ENCODE measurements at places on chromosomes 1 and 21. TPM values are rescaled to one million over a fixed set of nuclear protein-coding genes. Genes with fewer than 3 reads are reported as not detected.

- H3K36me3 ChIP-seq = no peaks in the 10 kb centered on the region
- DNase-seq = no peak
- H3K4me1 ChIP-seq = no peaks in the 10 kb centered on the region
These were observed 414.3 kb downstream of the AMY1C start for GRCh38 chr1:104163912-104164476.

DNA sequence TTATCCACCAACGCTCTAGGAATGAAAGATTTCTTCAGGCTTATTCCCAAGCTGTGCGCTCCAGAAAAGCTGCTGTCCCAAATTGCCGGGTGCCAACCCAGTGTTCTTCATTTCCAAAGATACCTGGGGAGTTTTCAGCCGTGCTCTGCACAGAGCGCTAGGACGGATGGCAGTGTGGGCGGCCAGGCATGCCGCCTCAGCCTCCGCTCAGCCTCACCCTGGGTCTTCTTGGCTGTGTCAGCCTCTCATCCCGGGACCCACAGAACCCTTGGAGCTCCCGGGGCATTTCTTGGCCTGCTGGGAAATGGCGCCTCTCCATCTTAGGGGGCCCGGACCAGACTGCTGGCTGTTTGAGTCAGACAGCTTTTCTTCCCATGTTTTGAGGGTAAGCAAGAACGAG, 116.9 kb upstream of the SLC25A33 start:
- peaks cover 35% of the 10 kb centered on the region for H3K4me1 ChIP-seq
- DNase-seq = no peak
- H3K4me3 ChIP-seq = no peak overlapping the region

DNA sequence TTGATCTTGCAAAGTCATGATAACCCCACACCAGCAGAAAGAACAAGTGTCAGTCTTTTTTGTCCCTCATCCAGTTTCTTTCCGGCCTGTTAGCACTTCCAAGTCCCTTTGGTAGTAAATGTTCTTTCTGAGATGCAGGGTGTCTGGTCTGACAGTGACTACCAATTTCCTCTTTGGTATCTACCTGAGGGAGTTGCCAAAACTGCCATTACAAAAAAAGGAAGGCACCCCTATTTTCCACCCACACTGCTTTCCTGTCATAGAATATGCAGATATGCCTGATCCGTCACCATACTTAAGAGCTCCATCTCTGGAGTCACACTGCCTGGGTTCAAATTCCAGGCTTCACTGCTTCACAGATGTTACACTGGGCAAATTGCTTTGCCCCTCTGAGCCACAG, 72.4 kb downstream of the ZNF281 start:
- peak overlapping the region; percentile 30 for H3K4me3 ChIP-seq
- peak; percentile 6 for DNase-seq
- no peaks in the 10 kb centered on the region for H3K27me3 ChIP-seq
- H3K36me3 ChIP-seq = no peaks in the 10 kb centered on the region

GRCh38 chr1:162736184-162736583, 54.3 kb upstream of the HSD17B7 start:
- no peaks in the 10 kb centered on the region for H3K27me3 ChIP-seq
- H3K4me3 ChIP-seq = no peak overlapping the region
- no peak for DNase-seq

DNA sequence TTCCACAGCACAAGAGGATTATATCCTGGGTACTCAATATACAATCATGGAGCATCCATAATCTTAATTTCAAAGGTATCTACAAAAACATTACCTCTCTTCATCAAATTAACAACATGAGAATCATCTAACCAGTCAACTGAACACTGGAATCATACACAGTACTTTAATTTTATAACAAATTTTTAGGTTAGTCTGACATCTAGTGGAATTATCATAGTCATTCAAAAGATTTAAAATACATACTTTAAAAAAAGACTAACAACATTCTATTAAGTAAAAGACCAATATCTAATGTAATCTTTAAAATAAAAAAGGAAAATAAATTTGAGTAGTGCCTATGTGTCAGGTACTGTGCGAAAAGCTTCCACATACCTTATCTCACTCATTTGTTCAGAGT, 16.8 kb upstream of the SH3GLB1 start:
- no peak overlapping the region for H3K4me3 ChIP-seq
- no peaks in the 10 kb centered on the region for H3K27me3 ChIP-seq
- H3K36me3 ChIP-seq = no peaks in the 10 kb centered on the region
- H3K4me1 ChIP-seq = no peaks in the 10 kb centered on the region

DNA sequence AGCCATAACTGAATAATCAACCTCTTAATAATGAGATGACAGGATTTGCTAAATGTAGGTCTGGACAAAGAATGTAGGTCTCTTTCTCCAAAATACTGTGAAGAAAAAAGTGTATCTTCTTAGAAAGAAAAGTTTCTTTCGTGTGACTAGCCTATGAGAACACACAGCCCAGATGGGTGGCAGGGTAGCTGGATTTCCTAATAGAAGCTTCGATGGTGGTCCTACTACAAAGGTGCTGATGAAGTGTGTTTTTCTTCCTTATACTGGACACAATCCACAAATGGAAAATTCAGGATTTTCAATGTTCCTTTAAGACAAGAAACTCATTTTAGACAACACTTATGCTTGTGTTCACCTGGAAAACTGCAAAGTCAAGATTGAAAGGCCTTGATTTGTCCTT, 90.2 kb upstream of the ZNHIT6 start:
- no peak overlapping the region for H3K4me3 ChIP-seq
- no peak for DNase-seq
- H3K27me3 ChIP-seq = no peaks in the 10 kb centered on the region

GRCh38 chr1:113978863-113979702, at the start of gene OLFML3:
TSS of gene OLFML3 (plus strand) at chr1:113979474. CDS start at chr1:113979517, 43 bp downstream.
- H3K4me3 ChIP-seq = no peak within 1 kb of the TSS
- H3K27ac ChIP-seq = peak within 1 kb of the TSS; percentile 67
- H3K36me3 ChIP-seq = peaks cover 7% of the 10 kb centered on the region
- no peaks in the 10 kb centered on the region for H3K27me3 ChIP-seq

DNA sequence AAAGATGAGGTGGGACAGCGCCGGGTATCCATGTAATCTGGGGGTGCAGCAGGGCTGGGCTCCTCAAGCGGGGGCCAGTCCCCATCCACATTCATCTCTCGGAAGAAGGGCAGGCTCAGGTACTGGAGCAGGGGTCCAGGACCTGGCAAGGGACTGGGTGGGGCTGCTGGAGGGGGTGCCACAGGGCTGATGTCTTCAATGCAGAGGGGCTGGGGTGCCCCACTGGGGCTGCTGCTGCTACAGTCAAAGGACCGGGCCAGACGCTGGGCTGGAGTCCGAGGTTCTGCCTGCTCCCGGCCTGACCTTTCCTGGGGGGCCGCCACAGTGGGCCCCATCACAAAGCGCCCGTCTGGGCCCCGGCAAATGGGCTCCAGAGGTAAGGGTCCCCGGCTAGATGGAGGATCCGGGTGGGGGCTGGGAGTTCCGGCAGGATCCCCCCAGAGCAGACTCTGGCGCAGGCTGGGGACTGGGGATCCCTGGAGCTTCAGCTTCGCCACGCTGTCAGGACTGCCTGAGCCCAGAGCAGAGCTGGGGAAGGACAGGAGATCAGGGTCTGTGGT, 3.3 kb upstream of the TAGLN2 start:
- peaks cover 9% of the 10 kb centered on the region for H3K36me3 ChIP-seq
- peaks cover 11% of the 10 kb centered on the region for H3K4me1 ChIP-seq
- H3K27ac ChIP-seq = no peak overlapping the region
- H3K4me3 ChIP-seq = no peak overlapping the region
- no peak for DNase-seq

DNA sequence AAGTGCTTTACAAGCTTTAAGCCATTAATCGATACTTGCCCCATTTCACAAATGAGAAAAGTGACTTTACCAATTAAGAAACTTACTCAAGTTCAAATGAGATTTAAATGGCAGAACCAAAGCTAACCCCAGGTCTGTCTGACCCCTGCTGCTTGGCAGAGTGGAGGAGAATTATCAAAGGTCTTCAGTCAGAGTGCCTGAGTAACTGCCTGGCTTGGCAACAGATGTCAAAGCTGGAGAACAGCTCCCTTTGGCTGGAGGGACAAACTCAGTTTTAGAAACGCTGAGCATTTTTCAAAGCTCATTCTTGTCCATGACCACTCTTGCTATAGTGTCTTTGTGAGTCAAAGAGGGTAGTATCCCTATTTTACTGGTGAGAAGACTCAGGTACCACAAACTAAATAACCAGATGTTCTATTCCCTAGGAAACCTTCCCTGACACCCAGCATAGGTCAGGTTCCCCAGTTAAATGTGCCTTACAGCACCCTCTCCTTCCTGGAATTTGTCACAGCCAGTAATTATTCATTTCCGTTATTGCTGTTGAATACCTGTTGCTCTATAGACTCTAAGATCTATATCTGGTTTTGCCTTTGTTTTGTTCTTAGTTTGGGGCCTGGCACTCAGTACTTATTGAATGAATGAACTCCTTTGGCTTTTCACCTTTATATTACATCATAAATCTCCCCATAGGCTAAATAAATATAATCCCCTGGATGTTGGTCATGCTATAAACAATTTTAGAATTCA, 5.0 kb upstream of the BCAR3 start:
- no peak for DNase-seq
- H3K27ac ChIP-seq = no peak overlapping the region
- H3K4me3 ChIP-seq = no peak overlapping the region
- peaks cover 5% of the 10 kb centered on the region for H3K4me1 ChIP-seq
- no peaks in the 10 kb centered on the region for H3K36me3 ChIP-seq

GRCh38 chr1:169110689-169111447, 4.4 kb downstream of the ATP1B1 start:
- H3K4me3 ChIP-seq = no peak overlapping the region
- peaks cover 12% of the 10 kb centered on the region for H3K36me3 ChIP-seq
- peak overlapping the region; percentile 25 for H3K27ac ChIP-seq
- DNase-seq = no peak

DNA sequence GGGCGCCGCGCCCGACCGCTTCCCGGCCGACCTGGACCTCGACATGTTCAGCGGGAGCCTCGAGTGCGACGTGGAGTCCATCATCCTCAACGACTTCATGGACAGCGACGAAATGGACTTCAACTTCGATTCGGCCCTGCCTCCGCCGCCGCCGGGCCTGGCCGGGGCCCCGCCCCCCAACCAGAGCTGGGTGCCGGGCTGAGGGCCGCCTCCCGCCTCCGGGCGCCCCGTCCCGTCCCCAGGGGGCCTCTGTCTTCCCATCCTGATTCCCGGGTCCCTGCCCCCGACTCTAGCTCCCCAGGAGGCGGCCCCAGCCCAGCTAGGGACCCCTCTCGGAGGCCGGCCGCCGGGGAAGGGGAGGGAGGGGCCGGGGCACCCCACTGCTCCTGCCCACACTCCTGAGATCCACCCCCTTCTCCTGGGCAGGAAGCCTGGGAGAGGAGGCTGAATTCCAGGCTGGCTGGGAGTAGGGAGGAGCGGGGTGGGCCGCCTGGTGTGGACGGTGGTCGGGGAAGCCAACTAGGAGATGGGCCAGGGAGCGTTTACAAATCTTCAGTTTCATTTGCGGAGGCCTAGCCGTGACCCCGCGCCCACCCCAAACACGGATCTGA, 21.4 kb downstream of the FOXO6 start:
- peak overlapping the region; percentile 48 for H3K4me3 ChIP-seq
- no peak for DNase-seq
- peaks cover 68% of the 10 kb centered on the region for H3K27me3 ChIP-seq
- H3K4me1 ChIP-seq = peaks cover 8% of the 10 kb centered on the region

GRCh38 chr1:68294367-68295066, 62.2 kb upstream of the WLS start:
- no peak for DNase-seq
- no peak overlapping the region for H3K27ac ChIP-seq
- no peak overlapping the region for H3K4me3 ChIP-seq
- H3K27me3 ChIP-seq = no peaks in the 10 kb centered on the region

DNA sequence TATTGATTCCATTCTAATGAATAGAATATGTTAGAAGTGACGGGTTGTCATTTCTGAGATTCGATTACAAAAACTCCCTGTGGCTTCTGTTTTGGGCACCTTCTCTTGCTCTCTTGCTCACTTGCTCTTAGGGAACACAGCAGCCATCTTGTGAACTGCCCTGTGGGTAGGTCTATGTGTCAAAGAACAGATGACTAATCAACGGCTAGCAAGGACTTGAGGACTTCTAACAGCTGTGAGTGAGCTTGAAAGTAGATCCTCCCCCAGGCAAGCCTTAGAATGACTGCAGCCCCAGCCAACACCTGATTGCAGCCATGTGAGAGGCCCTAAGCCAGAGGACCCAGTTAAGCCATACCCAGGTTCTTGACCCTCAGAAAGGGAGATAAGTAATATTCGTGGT, 49.3 kb downstream of the AZIN2 start:
- H3K27me3 ChIP-seq = no peaks in the 10 kb centered on the region
- peak; percentile 17 for DNase-seq
- H3K27ac ChIP-seq = no peak overlapping the region
- peaks cover 34% of the 10 kb centered on the region for H3K4me1 ChIP-seq

DNA sequence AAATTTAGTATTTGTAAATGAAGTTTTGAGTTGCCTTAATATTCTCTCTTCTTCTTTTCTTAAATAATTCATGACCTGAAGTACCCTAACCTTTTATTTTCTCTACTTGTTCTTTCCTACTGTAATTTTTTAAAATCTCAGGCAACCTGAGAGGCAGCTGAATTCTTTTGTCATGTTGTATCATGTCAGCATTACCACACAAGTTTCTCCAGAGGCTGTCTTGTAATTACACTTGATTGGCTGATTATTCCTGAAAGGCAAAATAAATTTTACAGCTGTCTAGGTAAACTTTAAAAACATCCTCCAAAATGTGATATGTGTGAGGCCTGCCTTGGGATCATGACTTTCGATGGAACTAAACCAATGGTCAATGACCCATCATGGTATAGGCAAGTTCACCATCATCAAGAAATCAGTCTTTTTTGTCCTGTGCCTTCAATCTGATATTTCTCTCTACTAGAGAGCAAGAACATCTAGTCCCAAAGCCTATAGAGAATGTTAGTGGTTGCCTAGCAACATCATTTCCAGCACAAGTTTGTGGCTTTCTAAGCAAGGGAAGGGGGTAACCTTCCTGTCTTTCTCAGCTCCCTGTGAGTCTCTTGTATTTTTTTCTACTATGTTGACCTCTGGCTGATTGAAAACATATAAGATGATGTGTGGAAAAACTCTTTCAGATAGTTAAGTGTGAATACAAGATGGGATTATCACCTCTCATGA, 115.5 kb downstream of the GABPA start:
- H3K4me1 ChIP-seq = no peaks in the 10 kb centered on the region
- DNase-seq = no peak
- no peak overlapping the region for H3K27ac ChIP-seq
- no peaks in the 10 kb centered on the region for H3K36me3 ChIP-seq
- no peak overlapping the region for H3K4me3 ChIP-seq
- no peaks in the 10 kb centered on the region for H3K27me3 ChIP-seq

The TMEM183A gene
- 81.9 TPM for total RNA-seq

The CNIH4 gene
- 53.2 TPM for total RNA-seq

The CHIA gene
- not detected for total RNA-seq

The WDR64 gene
- total RNA-seq = 0.32 TPM

The MYBPH gene
- total RNA-seq = not detected

The LCE2C gene
- not detected for total RNA-seq

The KRTAP21-2 gene
- not detected for total RNA-seq

The CFHR1 gene
- total RNA-seq = not detected
